ENCODE measurements at places on chromosomes 12 and 14. TPM values are rescaled to one million over a fixed set of nuclear protein-coding genes. Genes with fewer than 3 reads are reported as not detected.

Gene RASSF9
- not detected for total RNA-seq

Gene KCNC2
- not detected for total RNA-seq

Gene KRT3
- not detected for total RNA-seq

Gene CRY1
- total RNA-seq, result 16.4 TPM

Gene TPH2
- not detected for total RNA-seq

Gene CLMN
- total RNA-seq, result 1.4 TPM

Gene PALS1
- 7.9 TPM for total RNA-seq

Gene ANP32D
- not detected for total RNA-seq

Gene LTBP2
- 0.10 TPM for total RNA-seq

Gene SOX5
- not detected for total RNA-seq

Gene TBX3
- not detected for total RNA-seq

Gene CHURC1
- 91.7 TPM for total RNA-seq

Gene LMNTD1
- total RNA-seq, result not detected

Gene NRIP2
- not detected for total RNA-seq

Gene VDR
- total RNA-seq, result 13.0 TPM

Gene EFCAB11
- 7.0 TPM for total RNA-seq

Gene SLC10A1
- total RNA-seq, result not detected

All from activated naive CD4-positive, alpha-beta T cell treated with anti-CD3 and anti-CD28 coated beads, Interleukin-2, amount 10 ng/mL, durations not matched to agents 5 hours and 36 hours (primary cell).